ENCODE measurements at places on chromosomes 7 and 10.

DNA sequence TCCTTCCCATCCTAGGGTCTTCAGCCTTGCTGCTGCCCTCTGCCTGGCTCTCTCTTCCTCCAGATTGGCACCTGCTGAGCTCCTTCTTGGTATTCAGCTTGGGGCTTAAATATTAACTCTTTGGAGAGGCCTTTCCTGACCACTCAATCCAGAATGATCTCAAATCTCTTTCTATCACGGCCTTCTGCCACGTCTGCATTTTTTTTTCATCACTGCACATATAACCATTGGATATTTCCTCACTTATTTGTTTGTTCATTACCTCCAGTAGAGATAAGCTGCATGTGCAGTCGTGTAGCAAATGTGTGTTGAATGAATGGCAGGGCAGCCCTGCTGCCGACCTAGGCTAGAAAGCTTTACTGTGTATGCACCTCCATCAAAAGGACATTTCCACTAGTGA lies 51.6 kb upstream of the MPP7 start:
- DNase-seq = no peak

DNA sequence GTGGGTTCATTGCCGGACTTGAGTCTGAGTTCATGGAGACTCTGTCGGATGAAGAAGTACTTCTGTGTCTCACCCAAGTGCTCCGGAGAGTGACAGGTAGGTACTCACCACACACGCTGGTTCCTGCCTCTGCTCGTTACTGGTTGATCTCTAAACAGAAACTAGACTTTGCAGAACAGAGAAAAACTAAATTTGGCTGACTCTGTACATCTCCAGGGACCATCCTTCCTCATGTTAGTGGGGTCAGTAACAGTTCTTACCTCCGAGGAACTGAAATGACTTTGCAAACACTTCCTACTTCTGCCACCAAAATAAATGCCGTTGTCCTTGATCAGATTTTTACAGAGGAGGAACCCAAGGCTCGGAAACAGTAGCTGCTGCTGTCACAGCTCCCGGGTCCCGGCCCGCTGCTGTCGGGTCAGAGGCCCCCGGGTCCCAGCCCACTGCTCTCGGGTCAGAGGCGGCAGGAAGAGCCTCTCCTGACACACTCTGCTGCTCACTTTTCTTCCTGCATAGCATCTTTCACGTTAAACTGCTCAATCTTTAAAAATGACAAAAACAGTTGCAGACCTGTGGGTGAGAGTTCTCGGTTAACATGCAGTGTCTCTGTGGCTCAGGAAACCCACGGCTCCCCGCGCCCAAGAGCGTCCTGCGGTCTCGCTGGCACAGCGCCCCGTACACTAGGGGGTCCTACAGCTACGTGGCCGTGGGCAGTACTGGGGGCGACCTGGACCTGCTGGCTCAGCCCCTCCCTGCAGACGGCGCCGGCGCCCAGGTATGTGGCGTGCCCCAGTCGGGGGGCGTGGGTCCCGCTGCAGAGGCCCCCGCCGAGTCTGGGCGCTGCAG lies 4.8 kb upstream of the MTG1 start:
- DNase-seq = no peak

DNA sequence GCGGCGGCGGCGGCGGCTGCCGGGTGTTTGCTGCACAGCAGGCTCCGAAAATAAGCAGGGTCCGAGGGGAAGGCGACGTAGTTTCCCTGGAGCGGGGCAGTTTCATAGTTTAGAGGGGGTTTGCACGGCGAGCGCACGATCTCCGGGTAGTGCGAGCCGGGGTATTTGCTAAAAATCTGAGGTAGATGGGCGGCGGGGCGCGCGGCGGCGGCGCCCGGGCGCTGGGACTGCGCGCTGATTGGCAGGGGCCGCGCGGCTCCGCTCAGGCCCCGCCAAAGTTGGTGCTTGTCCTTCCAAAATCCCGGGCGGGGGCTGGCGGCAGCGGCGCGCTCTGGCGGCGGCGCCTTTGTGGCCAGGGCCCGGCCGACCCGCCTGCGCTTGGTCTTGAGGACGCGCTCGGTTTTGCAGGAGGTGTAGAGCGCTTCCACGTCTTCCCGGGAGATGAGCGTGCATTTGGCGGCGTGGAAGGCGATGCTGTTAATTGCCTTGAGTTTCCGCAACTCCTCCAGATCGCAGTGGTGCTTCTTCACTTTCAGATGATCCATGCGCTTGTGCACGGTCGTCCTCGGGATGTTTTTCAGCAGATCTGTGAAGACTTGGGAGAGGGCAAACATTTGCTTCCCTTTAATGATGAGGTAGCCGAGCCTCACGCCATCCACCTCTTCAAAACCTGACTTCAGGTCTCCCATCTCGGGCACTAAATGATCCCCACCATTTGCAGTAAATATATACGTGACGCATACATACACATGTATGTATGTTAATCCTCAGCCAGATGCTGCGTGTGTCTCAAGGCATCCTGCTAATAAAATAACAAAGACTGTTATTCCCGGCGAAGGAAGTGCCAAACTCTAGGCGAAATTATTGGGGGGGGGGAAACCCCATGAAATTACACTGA lies 8.1 kb downstream of the SKIDA1 start:
- no peak for DNase-seq

- DNase-seq = no peak
Measured at GRCh38 chr10:60385399-60385738, 4.3 kb downstream of the ANK3 start.

DNA sequence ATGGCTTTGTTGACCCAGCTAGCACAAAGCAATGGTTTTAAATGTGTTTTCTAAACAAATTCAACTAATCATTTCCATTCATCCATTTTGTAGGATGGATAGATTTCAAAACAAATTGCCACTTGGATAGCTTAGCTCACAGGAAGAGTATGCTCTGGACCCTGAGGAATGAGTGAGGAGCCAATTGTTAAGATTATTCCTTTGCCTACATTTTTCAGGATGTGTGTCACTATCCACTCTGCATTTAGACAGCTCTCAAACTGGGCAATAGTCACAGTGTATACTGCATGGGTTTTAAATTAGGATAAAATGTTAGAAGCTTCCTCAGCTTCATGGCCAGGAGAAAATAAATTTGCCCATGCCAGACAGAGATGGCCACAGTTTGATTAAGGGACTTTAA lies 605.6 kb upstream of the TEX47 start:
- peak; percentile 1 for DNase-seq

GRCh38 chr7:112143136-112143535 lies 63.1 kb downstream of the DOCK4 start:
- no peak for DNase-seq

GRCh38 chr7:92602352-92603088 lies 12.3 kb upstream of the FAM133B start:
- no peak for DNase-seq

GRCh38 chr7:42671627-42672026 lies 240.2 kb downstream of the C7orf25 start:
- peak; percentile 74 for DNase-seq

- DNase-seq = no peak
Measured at GRCh38 chr10:21300551-21300950, 224.9 kb downstream of the SKIDA1 start.

DNA sequence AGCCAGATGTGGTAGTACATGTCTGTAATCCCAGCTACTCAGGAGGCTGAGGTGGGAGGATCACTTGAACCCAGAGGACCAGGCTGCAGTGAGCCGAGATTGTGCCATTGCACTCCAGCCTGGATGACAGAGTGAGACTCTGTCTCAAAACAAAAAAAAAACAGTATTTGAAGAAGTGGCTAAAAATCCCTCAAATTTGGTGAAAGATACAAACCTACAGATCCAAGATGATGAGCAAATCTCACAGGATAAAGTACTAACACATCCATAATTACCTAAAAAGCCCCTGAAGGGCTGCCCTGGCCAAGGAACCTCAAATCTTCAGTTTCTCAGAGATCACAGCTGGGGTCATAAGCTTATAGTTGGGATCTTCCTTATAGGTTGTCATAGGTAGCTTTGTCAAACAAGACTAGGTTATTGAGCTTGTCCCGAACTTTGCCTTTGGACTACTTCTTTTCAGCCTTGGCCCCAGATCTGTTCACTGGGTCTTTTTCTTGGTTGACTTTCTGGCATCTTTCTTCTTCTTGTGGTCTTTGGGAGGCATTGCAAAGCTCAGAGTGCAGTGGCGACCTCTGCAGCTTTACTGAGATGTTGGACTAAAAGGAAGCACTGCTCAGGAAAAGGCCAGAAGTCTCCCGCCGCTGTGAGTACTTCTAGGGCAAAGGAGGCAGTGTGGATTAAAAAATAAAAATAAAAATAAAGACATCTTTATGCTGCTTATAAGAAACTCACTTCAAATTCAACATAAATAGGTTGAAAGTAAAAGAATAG lies 28.6 kb upstream of the SAR1A start:
- no peak for DNase-seq

DNA sequence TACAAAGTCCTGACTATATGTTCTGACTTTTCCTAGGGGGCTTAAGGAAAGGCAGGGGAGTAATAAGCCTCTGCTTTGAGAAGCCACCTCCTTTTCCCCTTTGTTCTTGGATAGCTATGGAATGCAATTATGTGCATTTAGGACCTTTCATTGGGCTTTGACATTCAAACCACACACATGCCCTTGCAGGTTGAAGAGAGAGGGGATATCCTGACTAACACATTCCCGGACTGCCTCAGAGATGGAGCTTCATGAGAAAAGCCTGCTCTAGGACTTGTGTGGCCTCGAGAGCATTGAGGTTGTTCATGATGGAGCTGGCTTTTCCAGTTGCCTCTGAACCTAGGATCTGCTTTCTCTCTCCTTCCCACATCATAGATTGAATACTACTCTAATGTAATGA lies 694.5 kb downstream of the LRMDA start:
- no peak for DNase-seq

DNA sequence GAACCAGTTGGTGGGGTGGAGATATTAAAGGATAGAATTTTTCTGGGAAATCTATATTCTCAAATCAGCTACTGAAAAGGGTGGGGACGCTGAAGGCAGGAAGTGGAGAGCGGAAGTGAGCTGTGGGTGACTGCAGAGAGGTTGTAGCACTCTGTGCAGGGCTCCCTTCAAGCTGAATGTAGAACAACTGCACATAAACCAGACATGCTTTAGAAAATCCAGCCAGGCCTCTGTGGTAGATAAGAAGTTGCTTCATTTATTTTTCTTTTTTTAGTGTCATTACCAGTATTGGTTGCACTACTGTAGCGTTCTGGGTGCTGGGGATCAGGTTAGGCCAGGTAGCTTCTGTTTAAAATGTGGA lies 127.8 kb downstream of the CELF2 start:
- no peak for DNase-seq

DNA sequence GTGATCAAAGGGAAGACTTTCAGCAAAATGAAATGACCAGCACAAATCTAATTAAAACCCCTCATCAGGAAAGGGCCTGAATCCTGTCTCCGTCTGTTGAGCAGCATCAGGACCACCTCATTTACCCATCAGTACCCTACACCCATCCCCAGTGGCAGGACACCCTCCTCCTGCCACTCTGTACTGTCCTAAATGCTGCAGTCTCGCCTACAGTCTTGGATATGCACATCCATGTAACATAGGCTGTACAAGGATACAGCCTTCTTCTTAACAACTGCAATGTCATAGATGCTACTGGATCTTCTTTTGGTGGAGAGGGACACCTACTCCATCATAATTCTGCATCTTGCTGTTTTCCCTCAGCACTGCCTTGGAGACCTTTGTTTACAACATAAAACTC lies 140.3 kb upstream of the LANCL2 start:
- DNase-seq = no peak

GRCh38 chr7:80018941-80019808 lies 115.5 kb upstream of the GNAI1 start:
- DNase-seq = no peak

- DNase-seq = no peak
Measured at GRCh38 chr7:78315119-78315518, 516.5 kb downstream of the PHTF2 start.

GRCh38 chr7:136063326-136063666 lies 86.1 kb upstream of the MTPN start:
- DNase-seq = no peak

GRCh38 chr10:75379212-75379724 lies 22.3 kb downstream of the ZNF503 start:
- DNase-seq = no peak

GRCh38 chr10:77420947-77421523 lies 216.6 kb downstream of the KCNMA1 start:
- DNase-seq = peak; percentile 26

- DNase-seq = no peak
Measured at GRCh38 chr10:101224910-101225823, 4.1 kb downstream of the LBX1 start.

- no peak for DNase-seq
Measured at GRCh38 chr7:31249671-31250070, 90.9 kb downstream of the NEUROD6 start.

DNA sequence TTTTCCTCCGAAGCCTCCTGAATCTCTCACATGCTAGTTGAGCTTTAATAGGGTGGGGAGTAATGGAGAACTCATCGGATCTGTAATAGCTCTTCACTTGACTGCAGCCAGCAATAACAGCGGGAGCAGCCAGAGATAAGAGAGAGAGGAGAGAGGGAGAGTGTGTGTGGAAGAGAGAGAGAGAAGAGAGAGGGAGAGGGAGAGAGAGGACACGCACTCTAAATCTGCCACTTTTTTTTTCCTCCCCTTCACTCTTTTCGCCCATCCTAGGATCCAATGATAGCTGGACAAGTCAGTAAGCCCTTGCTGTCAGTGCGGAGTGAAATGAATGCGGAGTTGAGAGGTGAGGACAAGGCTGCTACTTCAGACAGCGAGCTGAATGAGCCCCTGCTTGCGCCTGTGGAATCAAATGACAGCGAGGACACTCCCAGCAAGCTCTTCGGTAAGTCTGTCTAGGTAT lies 107.9 kb downstream of the POU6F2 start:
- DNase-seq = no peak
